Heart left ventricle (tissue), 16 donors: ENCODE measurements at places on chromosomes 1 and 21.

GRCh38 chr1:15866721-15867201 lies 19.3 kb downstream of the SPEN start:
- DNase-seq, result no peak

- DNase-seq, result no peak
Observed at GRCh38 chr1:45516465-45516864, 5.2 kb downstream of the PRDX1 start.

- DNase-seq, result peak; percentile 53
Observed at GRCh38 chr1:180912801-180913565, at the start of gene KIAA1614. TSS of gene KIAA1614 (plus strand) at chr1:180912897. CDS start at chr1:180913244, 347 bp downstream.

DNA sequence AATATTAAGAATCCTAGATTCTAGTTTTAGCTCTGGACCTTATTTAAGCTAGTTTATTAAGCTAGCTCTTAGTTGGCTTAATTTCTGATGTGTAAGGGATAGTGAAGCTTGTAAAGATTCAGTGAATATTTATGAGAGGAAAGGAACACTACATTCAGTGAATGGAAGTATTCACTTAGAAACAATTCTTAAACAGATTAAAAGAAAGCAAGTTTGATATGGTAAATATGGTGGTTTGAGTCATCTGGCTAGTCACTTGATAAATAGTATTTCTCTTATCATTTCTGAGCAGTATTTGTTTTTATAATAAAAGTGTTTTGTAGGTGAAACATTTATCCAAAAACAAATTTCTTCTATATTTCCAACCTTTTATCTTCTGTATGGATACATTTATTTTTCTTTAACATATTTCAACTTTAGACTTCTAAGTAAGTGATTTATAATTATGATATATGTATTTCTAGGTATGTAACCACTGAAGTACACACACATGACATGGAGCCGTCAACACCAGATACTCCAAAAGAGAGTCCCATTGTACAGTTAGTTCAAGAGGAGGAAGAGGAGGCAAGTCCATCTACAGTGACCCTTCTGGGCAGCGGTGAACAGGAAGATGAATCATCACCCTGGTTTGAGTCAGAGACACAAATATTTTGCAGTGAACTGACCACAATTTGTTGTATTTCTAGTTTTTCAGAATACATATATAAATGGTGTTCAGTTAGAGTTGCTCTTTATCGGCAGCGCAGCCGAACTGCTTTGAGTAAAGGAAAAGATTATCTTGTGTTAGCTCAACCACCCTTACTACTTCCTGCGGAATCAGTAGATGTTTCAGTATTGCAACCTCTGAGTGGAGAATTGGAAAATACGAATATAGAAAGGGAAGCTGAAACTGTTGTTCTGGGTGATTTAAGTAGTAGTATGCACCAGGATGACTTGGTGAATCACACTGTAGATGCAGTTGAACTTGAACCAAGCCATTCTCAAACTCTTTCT lies 55.6 kb downstream of the SUCO start:
- no peak for DNase-seq

DNA sequence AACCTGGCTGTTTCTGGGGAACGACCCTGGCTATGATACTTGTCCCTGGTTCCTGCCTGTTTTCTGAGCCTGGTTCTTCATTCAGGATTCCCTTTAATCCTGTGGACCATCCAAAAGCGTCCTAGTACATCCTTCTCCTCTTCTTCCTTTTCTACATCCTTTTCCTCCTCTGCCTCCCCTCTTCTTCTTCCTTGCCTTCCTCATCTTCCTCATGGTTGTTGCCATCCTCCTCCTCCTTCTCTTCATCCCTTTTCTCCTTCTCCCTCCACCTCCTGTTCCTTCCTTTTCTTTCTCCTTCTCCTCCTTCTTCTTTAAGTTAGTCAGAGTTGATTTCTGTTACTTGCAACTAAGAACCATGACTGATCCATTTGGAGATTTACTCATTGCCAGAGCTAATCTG lies 197.8 kb downstream of the FOXD2 start:
- no peak for DNase-seq

- no peak for DNase-seq
Observed at GRCh38 chr1:116913941-116914340, 4.2 kb downstream of the PTGFRN start.
